NCI-H187 (cell line): ENCODE measurements at places on chromosomes 5 and 9.

DNA sequence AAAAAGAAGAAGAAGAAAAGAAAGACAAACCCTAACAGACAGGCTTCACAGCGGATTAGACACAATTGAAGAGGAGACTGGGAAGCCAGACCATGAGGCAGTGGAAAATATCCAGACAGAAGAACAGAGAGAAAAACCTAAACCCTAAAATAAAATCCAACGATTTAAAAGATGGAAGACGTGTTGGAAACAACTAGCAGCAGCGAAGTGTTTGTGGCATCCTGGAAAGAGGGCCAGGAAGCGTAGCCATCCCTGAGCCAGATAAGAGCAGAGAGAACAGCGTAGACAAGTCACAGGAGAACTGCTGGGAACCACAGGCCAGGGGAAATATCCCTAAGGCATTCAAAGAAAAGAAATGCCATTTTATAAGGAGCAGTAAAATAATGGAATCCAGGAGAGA, 39.7 kb upstream of the NKD2 start:
- DNase-seq: no peak

- no peak for DNase-seq
These were observed 102.4 kb upstream of the PCSK5 start for GRCh38 chr9:75788006-75788634.

DNA sequence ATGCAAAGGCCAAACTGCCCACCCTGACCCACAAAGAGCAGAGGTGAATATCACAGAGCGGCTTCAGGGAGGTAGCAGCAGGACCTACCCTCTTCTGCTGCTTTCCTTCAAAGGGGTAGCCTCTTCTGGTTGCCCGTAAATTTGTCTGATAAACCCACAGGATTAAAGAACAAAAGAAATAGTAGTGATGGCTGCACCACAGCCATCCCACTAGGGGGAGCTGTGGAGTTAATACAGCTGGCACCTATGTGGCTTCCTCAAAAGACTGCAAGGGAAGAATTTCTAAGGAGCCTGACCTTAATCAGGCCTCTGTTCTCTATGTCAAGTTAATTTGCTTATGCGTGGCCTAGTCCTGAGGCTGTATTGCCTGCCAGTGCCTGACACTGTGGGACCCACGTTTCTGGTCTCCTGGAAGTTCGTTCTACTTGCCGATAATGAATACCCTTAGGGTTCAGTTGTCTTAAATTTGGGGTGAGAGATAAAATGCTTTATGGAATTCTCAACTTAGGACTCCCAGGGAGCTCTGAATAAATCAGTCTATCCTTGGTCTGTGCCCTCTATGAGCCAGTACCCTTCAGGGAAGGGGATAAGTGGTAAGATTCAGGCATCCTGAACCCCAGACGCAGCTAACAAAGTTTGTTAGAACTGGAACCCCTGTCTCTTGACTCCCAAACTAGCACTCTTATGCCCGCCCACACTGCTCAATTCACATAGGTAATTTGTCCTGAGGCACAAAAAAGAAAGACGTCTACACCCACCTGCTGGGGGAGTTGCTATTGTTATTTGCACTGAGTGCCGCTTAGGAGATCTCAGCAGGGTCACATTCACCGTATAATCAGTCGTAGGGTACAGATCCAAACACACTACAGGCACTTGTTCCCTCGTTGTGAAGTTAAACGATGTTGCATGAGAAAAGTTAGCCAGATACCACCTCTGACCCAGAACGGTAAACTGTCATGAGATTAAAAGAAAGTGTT, 77.1 kb downstream of the SUSD1 start:
- peak; percentile 7 for DNase-seq

GRCh38 chr5:39427633-39428032, 2.9 kb upstream of the DAB2 start:
- no peak for DNase-seq

DNA sequence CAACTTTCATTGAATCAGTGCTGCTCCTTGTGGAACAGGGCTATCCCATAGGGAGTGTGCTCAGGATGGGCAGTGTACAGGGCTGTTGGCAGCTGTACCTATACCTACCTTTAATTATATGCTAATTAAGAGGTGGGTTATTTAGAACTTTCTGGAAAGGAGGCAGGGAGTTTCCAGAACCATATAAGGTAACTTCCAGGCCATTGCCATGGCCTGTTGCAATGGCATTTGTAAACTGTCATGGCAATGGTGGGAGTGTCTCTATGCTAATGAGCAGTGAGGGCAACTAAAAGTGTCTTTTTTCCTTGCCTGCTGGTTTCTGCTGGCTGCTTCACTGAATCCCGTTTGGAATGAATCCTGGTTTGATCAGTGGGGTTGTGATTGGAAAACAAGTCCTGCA, 2.3 kb upstream of the ARHGAP26 start:
- DNase-seq: no peak

DNA sequence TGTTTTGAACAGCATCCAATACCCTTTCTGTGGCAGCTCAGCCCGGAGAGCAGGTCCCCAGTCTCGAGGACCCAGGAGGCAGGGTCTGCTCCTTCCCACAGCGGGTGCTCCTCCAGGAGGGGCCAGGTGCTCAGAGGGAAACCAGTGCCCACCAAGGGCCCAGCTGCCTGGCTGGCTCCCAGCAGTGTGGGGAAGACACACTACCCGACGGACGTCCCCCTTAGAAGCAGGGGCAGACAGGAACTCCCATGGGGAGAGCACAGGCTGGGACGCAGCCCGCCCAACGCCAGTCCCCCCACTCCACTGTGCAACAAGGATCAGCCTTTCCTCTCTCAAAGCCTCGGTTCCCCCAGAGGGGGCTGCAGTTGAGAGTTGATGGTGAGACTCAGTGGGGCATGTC, 57.6 kb downstream of the ADAMTS2 start:
- no peak for DNase-seq

DNA sequence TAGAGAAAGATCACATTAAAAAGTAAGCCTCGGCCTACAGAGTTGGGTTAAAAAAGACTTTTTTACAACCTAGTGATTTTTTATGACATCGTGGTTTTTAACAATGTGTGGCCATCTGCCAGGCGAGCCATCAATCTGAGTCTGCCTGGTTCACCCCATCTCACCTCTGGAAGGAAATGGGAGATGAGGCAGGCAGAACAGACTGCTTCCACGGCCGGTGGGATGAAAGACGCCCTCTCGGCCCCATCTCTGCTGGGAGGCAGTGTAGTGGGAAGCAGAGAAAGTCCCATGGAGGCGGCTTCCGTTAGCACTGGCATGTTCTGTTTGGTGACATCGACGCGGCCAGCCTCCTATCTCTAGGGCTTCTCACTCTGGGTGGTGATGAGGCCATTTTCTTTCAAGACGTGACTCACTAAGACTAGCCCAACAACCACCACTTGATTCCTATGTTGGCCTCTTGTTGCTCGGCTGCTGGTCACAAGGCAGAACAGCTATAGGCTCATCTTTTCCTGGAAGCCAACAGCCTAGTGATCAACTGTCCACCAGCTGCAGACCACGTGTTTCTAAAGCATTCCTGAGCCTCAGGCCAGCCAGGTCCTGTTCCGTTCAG, 132.4 kb upstream of the OTULINL start:
- no peak for DNase-seq

GRCh38 chr9:135776893-135777622, 75.1 kb downstream of the KCNT1 start:
- no peak for DNase-seq

- DNase-seq: no peak
These were observed 48.5 kb upstream of the NEK6 start for GRCh38 chr9:124209279-124209678.

- DNase-seq: no peak
These were observed 97.7 kb upstream of the IER5L start for GRCh38 chr9:129275626-129276247.

GRCh38 chr5:32325062-32325461, 12.3 kb upstream of the MTMR12 start:
- DNase-seq: no peak

DNA sequence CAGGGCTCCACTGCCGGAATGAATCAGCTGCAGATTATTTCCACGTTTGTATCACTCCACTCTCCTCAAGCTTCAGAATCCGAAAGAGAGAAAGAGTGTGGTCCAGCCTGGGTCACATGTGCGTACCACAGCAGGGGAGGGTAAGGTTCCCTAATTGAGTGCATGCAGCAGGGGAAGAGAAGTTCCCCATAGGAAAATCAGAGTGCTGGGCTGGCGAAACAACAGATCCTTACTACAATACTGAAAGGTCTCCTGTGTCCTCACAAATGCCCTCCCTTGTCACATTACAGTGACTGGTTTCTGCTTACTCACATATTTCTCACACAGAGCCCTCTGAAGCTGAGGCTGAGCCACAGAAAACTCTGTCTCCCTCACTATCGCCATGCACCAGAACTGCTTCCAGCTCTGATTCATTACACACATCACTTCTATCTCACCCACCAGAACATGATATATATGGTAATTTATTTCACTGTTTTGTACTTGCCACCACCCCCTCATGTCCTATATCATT, 532.2 kb upstream of the TUSC1 start:
- no peak for DNase-seq

DNA sequence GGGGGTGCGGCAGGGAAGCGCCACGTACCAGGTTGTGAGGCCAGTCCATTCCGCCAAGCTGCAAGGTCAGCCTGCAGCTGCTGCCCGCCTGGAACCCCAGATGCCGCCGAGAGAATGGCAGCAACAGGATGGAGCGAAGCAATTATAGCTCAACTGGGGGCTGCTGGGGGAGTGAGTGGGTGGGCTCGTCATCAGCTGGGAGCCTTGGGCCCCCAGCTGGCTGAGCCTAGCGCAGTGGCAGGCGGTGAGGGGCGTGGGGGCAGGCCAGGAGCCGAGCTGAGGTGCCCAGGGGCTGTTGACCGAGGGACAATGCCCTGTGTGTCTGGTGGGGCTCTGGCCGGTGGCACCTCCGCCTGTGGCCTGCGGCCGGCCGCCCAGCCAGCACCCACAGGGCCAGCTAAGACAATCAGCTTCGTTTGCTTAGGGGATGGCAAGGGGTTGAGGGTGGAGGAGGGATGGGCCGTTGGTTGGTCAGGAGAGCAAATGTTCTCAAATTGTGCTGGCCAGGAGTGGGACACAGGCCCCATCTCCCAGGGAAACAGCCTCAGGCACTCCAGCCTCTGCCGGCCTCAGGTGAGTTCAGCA, at the start of gene IL17B:
IL17B (minus strand) TSS at position 116 of the 585 bp plus-strand sequence; CDS start at position 49, 67 bp downstream.
- DNase-seq: no peak

- DNase-seq: no peak
These were observed 10.5 kb downstream of the GRAMD2B start for GRCh38 chr5:126433701-126434100.

- DNase-seq: no peak
These were observed 34.0 kb downstream of the NDUFAF2 start for GRCh38 chr5:60978968-60979367.

- no peak for DNase-seq
These were observed 7.5 kb upstream of the TTC1 start for GRCh38 chr5:160001457-160001856.

GRCh38 chr5:105034401-105034763, 1471.8 kb upstream of the NUDT12 start:
- DNase-seq: no peak

GRCh38 chr9:17476401-17476800, 102.5 kb upstream of the SH3GL2 start:
- DNase-seq: no peak

DNA sequence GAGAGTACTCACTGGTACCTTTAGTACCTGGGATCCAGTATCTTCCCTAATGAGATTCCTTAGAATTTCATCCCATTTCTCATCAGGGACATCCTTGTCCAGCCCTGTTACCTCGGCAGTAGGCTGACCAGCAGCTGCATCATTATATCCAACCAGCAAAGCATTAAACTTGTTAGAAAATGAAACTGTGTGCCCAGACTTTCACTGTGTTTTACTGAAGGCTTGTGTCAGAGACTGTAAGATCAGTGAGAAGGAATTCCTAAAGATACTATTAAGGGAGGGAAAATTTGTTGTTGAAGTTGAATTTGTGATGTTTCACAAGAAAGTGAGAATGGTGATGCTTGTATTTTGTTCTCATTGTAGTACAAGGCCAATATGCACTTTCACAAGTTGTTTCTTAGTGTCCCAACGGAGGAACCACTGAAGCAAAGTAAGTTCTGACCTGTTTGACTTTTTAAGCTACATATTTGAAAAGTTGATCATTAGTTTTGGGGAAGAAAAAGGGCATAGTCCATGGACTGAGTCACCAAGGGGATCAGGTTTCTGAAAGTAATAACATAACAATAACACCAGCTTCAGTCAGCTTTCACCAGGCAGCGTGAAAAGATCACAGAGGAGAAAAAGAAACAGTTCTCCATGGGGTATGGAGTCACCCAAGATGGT, 48.8 kb downstream of the GRAMD2B start:
- no peak for DNase-seq

GRCh38 chr9:136551401-136552116, 5.7 kb upstream of the NOTCH1 start:
- DNase-seq: no peak

DNA sequence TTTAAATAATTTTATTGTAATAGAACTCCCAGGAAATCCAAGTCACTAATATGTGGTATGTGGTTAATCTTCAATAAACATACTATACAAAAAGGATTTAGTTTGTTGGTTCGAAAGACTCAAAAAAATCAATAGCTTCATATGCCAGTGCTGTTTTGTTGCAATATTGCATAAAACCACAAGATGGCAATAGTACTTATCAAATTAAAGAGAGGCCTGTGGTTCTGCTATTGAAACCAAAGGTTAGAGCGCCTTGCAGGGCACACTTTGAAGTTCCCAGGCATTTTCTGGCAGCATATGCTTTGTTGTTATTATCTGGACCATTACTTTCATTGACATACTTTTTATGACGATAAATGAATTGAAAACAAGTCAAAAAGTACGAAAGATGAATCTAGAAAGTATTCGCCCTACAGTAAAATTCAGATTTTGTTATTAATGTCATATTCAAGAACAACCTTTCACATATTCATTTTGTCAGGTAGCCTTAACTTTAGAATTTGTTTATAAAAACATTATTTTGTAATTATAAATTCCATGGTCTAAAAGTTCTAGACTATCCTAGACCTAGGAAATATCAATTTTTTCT, 316.3 kb downstream of the MCTP1 start:
- peak; percentile 2 for DNase-seq

DNA sequence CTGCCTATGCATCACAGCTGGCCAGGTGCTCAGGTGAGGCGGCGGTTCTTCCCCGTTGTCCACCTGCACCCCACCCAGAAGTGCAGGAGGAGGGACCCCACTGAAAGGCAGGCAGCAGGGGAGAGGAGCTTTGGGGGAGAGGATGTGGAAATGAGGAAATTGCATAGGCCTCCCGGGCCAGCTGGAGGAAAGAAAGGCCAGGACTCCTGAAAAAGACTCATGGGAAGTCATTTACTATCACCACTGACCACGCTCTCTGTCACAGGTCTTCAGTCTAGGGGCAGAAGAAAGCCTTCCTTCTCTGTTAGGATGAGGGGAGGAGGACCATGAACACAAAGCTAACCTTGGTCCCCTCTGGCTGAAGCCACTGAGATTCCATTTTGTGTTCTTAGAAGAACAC, 28.1 kb downstream of the KCNMB1 start:
- no peak for DNase-seq

DNA sequence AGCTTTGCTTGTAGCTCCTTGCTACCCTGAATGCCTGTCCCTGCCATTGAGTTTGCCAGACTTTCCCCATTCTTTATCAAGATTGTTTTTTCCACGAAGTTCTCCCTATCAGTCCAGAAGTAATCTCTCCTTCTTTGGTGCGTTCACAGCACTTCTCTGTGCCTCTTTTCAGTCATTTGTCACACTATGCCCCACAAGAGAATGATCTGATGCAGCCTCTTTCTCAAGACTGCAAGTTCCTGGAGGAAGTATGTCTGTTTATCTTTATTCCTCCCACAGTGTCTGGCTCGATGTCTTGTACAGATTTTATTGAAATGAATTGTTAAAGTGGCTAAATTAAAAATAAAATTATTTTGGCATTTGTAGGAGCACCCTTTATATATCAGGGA, 99.3 kb downstream of the CCDC192 start:
- no peak for DNase-seq
